ENCODE measurements at places on chromosomes 2 and 18. TPM values are rescaled to one million over a fixed set of nuclear protein-coding genes. Genes with fewer than 3 reads are reported as not detected.

GRCh38 chr2:133486771-133487191 is 81.5 kb downstream of the NCKAP5 start:
- DNase-seq: no peak

GRCh38 chr18:22694954-22695353 is 238.2 kb upstream of the RBBP8 start:
- DNase-seq: no peak

Gene SULT1C4
- 11.0 TPM for total RNA-seq

GRCh38 chr2:96734880-96735583 is 4.8 kb downstream of the LMAN2L start:
- DNase-seq: no peak

DNA sequence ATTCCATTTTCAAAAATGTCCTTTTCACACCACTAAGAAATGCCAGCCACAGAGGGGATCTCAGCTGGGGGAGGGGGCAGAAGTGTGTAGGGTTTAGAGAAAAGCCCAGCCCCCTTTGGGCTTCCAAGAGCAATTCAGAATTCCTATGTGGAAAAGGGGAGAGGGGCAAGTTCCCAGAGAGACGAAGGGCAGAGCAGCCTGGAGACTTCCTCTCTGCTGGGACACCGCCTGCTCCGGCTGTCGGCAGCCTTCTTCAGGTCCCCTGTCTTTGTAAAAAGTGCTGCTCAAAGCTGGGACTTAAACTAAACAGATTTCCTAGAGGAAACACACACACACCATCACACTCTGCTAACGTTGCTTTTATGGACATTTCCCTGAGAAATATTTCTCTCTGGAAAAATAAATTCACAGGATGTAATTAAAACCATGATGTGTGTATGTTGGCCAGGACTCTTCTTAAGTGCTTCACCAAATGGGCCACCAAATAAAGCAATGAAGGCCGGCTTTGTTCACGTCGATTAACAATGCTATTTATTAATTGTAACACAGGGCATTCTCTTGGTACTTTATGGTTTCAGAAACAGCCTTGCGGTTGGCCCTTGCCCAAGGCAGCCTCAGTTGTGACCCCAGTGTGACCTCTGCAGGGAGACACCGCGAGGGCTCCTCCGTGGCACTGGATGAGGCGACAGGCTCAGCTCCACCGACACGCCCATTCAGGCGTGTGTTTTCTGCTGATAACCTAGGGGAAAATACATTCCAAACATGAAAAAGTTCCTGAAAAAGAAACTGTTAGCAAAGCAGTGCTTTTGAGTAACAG is 5.6 kb upstream of the ASB1 start:
- DNase-seq: no peak

DNA sequence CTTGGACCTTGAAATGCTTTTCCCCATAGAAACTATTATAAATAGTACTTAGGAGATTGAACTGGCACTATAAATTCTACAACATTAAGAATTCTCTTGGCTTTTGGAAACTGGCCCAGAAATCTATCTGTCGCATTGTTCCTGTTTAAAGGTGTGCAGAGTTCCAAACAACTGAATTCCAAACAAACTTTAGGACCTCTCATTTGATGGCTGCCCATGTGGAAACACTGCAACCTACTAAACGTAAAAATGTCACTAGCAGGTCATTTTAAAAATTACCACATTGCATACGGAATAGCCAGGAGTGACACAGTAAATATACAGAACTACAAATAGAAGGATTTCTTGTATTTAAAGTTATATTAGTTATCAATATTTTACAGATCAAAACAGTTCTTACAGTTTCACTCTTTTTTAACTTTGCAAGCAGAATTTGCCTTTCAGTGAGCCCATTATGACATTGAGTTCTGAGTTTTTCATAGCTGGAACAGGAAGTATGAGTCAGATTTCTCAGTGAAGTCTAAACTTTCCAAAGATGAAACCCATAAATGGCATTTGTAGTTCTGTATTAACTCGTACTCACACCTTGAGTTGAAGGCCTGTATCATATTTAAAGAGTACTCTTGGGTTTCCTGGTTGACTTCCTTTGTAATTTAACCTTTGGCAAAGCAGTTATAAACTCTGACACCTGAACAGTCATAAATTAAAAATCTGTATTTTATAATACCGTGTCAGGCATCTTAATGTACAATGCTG is 142.3 kb upstream of the BOD1L2 start:
- DNase-seq: no peak

DNA sequence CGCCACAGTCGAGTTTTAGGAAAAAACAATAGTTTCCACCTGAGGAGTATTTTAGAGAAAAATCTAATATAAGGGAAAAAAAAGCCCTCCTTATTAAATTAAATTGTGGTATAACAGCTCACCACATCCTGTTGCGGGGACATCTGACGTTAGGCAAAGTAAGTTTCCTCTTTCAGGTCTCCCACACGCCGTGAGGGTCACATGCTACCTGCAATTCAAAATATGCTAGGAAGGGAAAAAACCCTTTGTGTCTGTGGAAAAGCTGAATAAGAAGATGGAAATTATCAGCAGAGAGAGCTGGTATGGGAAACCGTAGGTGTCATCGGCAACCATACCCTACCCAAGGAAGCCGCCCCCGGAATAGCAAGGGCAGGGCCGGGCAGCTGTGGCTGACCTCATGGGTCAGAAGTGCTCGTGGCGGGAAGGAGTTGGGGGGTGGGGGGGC is 128.0 kb downstream of the NFATC1 start:
- no peak for DNase-seq
